Brain microvascular endothelial cell (primary cell): ENCODE measurements at places on chromosomes 13 and 19.

DNA sequence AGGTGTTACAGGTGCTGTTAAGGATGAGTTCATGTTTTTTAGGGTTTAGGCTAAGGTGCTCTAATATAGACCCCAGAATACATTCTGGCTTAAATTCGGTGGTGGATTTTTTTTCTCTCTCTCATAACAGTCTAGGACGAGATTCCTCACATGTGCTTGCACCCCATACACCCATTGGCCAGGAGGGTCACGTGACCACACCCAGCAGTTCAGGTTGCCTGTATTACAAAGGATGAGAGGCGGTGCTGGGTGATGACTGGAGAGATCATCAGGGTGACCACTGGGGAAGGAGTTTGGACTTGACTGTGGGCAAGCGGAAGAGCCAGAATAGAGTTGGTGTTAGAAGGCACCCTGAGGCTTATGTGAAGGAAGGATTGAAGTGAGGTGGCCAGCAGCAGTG lies 27.7 kb downstream of the PPP2R1A start:
- no peak for DNase-seq

DNA sequence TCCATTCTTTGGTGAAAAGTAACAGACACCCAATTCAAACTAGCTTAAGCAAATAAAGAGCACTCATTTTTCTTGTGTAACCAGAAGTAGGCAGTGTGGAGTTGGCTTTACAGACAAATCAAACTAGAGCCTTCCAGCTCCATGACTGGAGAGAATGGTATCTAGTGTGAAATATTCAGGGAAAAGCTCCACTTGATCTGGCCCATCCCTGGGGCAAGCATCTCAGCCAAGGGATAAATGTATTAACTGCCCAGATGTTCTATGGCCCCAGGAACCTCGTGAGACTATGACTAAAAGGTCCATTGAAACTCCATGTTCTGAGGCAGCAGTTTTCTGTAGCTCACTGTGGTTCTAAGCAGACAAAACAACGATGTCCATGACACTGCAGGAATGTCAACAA lies 49.9 kb downstream of the TBC1D4 start:
- DNase-seq, result no peak

DNA sequence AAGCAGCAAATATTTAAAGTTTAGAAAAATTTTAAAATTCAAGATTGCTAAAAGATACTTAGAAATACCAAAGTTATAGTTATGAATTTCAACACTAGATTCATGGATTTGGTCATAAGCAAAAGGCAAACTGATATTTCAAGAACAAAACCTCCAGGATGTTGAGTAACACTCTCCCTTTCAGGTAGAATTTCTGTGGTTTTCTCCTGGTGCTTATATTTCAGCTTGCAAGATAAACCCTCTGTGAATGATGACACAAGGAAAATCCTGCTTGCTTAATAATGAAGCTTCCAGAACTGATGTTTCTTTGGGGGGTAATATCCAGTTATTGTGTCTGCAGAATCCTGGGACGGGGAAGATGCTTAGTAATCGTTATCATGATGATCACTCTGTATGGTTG lies 320.3 kb upstream of the EDNRB start:
- DNase-seq, result no peak

DNA sequence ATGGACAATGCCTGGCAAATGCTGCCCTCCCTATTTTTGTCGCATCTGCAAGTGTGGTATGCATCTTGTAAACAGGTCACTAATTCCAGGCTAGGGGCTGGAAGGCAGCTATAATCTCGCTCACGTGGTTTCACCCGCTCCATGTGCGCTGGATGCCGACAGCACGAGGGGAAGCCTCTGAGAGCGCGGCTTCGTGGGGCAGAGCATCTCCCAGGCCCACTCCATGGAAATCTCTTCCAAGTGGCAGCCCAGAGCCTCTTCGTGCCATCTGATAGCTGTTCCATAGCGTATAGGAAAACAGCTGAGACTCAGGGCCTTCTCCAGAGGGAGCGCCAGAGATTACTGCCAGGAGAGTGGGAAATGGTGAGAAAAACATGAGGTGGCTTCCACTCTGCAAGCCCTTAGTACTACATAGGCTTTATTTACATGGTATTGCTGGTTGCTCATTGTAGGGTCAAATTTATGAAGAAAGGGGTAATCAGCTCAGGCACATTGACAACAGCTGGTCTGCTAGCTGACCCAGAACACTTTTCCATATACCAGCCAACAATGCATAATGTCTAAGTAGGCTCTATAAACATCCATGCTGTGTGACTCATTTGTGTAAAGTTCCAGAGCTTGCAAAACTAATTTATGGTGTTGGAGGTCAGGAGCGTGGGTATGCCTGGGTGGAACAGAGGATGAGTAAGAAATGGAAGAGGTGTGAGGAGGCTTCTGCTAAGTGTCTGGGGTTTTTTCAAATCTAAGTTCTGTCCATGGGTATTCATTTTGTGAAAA lies 165.2 kb downstream of the SHISA2 start:
- peak; percentile 77 for DNase-seq

DNA sequence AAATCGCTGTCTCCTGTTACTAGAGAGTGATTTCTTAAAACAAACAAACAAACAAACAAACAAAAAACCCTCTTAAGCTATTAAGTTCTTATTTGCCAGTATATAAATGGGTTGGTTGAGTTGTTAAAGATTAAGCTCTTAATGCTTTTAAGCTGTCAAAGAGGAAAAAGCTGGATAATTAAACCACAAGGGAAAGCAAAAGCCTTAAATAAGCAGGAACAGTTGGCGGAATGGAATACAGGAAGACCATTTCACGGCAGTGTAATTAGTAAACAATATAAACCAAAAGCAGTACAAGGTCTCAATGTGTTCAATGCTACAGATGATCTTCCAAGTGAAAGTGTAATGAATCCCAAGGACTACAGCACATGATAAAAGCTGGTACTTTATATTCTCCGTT lies 32.2 kb upstream of the GGACT start:
- no peak for DNase-seq

GRCh38 chr19:18629166-18630088 lies 7.4 kb upstream of the KLHL26 start:
- DNase-seq, result no peak

- no peak for DNase-seq
Measured at GRCh38 chr19:46924874-46925547, 64.2 kb downstream of the ARHGAP35 start.

DNA sequence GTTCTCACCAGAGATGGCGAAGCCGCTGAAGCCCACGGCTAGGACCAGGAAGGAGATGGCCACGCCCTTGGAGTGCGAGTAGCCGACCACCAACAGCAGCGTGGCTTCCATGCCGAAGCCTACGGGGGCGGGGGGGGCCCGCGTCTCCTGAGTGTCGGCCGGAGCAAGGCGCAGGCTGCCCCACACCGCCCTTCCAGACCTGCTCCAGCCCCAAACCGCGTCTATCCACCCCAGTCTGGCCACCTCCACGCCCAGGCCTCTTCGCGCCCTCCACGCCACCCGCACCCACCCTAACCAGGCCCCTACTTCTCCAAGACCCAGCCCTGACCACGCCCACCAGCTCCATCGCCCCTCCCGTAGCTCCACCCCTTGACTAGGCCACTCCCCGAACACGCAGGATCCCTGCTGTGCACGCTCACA lies 6.2 kb downstream of the GFY start:
- no peak for DNase-seq

GRCh38 chr19:3014135-3014534 lies 14.9 kb downstream of the TLE2 start:
- no peak for DNase-seq

DNA sequence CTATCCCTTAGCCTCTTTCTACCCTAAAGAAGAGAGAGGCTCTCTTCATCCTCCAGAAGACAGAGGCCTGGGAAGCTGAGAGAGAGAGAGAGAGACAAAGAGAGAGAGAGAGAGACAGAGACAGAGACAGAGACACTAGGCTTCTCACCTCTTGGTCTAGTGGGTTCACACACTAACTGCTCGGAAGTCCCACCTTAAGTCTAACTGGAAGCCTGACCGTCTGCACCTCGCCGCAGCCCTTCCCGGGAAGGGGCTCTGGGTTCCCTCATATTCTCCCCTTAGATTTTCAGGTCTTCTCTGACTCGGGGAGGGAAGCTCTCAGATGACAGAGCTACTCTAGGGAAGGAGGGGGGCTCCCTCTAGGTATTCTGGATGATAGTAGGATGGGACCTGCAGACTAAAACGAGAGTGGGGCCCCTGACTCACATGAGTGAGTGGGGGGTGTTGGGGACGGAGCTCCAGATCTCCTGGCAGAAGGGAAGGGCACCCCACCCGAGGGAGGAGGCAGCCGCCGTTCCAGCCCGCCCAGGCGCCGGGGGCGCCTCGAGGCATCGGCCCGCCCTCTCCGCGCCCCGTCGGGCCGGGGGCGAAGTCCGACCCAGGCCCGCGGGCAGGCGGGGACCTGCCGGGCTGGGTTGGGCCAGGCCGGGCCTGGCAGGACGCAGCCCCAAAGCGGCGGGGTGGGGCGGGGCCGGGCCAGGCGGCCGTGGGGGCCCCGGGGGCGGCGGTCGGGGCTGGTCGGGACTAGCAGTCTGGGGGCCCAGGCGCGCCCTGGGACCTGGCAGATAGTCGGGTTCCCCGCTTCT lies 2.0 kb upstream of the JUNB start:
- no peak for DNase-seq

GRCh38 chr19:2970201-2970835 lies 7.0 kb upstream of the TLE6 start:
- DNase-seq, result no peak

DNA sequence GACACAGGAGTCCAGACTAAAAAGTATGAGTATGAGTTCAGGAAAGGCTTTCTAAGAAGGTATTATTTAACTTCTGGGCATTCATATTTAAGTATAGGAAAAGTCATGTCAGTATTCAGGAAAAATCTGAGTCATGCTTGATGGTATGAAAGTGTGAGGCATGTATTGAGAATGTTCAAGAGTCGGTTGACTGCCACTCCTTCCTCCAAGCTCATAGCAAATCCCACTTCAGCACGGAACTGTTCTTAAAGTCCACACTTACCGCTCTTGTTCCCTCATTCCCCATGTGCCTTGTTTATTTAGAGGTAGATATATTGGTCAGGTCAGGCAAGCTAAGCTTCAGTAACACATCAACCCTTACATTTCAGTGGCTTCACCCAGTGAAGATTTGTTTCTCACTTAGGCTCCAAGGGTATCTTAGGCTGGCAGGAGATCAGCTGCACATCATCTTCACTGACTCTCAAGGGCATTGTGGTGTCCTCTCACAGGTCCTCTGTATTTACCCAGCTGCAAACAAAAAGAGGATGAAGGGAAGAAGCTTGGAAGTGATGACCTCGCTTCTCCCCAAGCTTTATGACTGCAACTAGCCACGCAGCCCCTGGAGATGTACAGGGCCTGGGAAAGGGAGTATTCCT lies 1189.2 kb downstream of the EFNB2 start:
- peak; percentile 82 for DNase-seq

DNA sequence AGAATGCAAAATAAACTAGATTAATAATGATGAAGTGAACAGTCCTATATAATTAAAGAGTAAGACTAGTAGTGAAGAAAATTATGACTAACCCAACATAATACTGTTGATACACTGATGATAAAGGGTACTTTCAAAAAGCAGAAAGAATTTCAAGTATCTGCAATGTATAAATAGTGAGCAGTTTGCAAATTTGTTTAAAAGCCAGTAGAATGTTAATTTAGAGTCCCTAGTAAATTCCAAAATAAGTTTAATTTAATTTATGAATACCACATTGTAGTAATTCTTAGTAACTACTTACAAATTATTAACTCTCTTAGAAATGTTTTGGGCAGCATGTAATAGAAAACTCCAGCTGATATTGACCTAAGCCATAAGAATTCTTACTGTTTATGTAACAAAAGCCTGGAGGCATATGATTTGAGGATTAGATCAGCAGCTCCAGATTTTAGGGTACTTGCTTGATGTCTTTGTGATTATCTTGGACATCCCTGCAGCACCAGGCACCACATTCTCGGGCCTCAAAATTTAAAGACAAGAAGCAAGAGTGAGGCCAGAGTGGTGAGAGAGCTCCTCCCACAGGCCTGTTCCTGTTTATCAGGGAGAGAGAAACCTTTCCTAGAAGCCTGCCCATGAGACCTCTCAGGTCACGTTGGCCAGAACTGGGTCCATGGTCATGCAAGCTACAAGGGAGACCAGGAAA lies 67.6 kb upstream of the TDRD3 start:
- DNase-seq, result peak; percentile 43

DNA sequence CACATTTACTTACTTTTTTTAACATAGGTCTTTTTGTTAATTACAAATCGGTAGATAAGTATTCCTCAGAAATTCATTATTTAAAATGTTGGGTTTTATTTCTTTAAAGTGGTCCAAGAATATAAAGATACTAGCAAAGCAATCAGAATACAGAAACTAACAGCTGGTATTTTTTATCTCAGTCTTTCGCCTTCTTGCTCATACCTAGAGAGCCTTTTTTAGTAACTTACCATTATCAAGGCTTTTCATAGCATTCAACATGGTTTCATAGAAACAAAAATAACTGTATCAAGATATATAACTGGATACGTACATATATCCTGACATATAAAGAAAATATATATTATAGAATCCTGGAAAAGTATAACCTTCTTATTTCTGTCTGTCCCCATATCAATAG lies 227.8 kb upstream of the MIR17HG start:
- no peak for DNase-seq

GRCh38 chr13:112069061-112069844 lies 2.3 kb downstream of the SOX1 start:
- DNase-seq, result no peak
